NCI-H510A treated with DMSO at 0.1 percent for 48 hours (cell line): ENCODE measurements at places on chromosomes 11 and 22.

GRCh38 chr11:104881117-104881794 is 17.0 kb downstream of the CASP12 start:
- no peak for DNase-seq

DNA sequence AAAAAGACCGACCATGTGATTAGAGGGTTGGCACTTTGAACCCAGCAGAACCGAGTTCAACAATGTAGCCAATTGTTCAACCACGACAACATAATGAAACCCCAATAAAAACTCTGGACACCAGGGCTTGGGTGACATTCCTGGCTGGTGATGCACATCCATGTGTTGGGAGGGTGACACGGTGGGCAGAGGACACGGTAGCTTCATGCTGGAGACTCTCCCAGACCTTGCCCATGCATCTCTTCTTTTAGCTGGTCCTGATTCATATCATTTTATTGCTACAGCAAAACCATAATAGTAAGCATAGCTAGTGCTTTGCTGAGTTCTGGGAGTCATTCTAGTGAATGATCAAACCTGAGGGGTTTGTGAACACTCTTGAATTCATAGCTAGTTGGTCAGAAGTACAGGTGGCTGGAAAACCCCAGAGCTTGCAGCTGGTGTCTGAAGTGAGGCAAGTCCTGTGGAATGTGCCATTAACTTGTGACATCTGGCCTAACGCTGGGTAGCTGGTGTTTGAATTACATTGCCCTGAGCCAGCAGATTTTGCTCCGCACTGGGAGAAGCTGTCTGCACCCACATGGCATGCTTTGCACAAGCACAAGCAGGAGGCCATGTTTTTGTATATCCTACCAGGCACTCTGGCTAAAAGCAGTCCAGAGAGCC is 14.0 kb downstream of the RPUSD4 start:
- no peak for DNase-seq

DNA sequence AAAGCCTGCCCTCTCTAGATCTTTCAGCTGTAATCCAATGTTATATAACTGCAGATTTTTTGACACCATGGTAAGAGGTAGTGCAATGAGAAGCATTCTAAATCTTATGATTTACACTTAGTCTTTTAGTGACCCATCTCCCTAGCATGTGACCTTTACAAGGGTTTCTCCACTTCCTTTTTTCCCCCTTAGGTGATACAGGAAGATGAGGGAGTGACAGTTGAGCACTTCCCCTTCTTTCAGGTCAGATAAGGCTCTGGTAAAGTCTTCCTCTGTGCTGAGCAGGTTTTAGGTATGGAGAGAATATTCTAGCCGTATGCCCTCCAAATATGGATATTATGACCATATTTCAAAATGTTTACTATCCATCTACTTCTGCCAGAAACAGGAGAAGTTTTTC is 753.6 kb downstream of the JRKL start:
- DNase-seq: no peak

- no peak for DNase-seq
Observed at GRCh38 chr22:44386386-44387035, 73.8 kb upstream of the SHISAL1 start.

DNA sequence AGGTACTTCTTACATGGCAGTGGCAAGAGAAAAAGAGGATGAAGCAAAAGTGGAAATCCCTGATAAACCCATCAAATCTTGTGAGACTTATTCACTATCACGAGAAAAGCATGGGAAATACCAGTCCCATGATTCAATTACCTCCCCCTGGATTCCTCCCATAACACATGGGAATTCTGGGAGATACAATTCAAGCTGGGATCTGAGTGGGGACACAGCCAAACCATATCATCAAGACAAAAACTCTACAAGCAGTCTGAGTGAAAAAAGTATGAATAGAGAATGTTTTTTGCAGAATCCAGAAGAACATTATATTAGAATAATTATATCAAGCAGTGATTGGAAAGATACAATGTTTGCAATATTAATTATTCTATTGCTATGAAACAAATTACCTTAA is 893.7 kb downstream of the FAM181B start:
- no peak for DNase-seq
